ENCODE measurements at places on chromosomes 1 and 21.

DNA sequence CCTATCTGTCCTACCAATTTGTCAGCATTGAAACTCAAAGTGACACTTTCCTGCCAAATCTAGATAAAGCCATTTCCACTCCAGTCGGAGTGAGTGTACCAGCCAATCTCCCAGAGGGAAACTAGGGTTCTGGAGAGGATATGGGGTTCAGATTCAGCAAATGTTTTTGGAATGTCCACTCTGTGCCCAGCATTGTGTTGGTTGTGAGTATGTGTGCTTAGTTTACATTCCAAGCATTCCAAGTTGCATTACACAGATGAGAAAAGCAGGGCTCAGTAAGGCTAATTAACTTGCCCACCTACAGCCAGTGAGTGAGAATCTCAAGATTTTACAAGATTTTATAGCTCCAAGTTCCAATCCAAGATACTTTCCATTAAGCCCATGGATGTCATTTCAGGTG, 26.4 kb upstream of the RGS16 start:
- no peak for DNase-seq

DNA sequence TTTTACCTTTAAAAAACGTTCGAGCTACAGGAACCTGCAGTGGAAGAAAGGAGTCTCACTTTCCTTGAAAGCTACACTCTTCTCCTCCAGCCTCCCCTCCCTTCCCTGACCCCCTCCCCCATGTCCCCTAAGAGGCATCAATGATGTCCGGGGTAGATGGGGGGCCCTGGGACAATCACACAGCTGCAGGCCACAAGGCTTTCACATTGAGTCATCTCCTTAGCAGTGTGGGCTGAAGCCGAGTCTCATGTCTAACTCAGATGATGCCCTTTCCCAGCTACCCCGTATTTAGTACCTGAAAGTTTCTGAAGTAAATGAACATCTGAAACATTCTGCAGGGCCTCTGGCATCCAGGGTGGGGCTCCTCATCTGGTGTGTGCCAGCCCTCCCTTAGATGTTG, 6.3 kb upstream of the GPR25 start:
- no peak for DNase-seq

GRCh38 chr1:159980786-159981185, 26.7 kb upstream of the SLAMF9 start:
- DNase-seq = no peak

DNA sequence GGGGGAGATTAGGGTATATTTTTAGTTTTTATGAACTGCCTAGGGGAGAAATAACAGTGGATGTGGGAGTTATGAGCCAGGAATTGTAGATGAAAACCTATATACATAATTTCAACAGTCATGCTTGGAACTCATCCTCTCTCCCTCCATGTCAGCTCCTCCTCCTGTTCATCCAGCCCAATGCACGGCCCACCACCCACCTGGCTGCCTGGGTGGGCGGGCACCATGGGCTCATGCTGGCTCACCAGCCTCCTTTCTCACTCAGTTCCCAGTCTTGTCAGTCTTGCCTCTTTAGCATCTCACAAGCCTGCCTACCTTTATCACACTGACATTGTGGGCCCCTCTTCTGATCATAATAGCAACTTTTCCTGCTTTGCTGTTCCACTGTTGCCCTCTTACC, 336.0 kb downstream of the DISC1 start:
- DNase-seq = no peak

GRCh38 chr1:38027201-38028104, 14.9 kb downstream of the UTP11 start:
- DNase-seq = no peak

DNA sequence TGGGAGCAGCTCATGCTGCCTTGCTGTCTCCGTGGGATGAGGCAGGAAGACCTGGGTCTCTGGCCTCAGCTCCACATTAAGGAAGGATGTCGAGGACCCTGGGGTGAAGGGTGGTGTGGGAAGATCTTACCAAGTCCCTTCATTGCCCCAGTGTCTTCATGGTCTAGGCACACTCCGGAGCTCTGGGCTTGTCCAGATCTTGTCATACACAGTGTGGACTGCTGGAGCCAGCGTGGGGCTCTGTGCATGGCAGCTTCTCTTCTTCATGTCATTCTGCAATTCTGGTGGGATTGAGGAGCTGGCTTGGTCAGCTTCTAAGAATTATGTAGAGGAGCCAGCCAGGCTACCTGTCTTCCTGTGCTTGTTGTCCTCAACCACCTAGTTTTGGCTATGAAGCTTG, 79.3 kb upstream of the ETV3 start:
- DNase-seq = no peak

All from HuH-7.5 (cell line).